ENCODE measurements at places on chromosomes 16 and 17.
A peak's percentile ranks its signal among the peaks of the same experiment; 100 is the strongest.

GRCh38 chr17:45364531-45365390, 47.9 kb upstream of the MAP3K14 start:
- DNase-seq, result no peak

DNA sequence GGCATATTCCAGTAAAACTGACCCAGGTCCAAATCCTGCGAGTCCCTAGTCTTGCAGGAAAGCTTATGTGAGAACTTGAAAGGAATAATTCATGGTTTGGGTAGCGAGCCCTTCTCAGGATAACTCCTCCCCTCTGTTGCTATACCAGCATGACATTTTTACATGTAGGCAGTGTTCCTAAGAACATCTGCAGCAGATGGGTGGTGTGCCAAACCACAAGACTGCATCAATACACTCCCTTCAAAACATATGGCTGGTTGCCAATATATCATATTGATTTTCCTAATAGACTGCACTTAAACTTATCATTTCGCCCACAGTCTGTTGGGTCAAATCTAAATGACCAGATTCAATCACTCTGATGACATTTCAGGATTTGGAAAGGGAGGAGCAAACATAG, 19.9 kb downstream of the PSME3IP1 start:
- no peak for DNase-seq

DNA sequence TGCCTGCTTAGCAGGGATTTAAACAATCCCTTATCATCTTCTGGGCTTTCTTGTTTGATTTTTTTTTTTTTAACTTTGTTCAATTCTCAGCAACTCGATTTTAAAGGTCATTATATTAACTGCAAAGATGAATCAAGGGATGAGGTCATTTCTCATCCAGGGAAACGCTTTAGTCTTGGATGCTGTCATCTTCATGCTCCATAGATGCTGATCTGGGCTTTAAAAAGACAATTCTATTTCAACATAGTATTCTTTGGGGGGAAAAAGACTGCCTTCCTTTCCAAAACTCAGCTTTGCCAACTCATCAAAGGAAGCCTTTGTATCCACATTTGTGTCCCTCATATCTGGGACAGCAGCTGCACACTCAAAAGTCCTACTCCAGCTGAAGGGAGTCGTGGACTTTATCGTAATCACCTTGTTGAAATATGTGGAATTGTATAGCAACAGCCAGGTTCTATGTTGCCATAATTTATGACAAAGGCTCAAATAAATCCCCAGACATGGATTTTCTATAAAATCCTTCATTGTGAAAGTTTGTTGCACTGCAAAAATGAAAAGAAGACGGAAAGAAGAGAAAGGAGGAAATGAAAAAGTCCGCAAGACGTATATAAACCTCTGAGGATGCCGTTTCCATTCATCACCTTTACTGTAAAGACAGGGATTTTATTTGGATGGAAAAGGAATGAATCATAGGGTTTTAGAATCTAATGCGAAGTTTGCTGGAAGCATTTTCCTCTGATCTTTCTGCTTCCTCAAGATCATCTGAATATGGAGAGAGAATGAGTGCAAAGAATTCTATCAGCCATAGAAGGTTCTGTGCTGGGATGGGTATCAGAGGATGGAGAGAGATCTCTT, 48.6 kb upstream of the XYLT1 start:
- no peak for DNase-seq

DNA sequence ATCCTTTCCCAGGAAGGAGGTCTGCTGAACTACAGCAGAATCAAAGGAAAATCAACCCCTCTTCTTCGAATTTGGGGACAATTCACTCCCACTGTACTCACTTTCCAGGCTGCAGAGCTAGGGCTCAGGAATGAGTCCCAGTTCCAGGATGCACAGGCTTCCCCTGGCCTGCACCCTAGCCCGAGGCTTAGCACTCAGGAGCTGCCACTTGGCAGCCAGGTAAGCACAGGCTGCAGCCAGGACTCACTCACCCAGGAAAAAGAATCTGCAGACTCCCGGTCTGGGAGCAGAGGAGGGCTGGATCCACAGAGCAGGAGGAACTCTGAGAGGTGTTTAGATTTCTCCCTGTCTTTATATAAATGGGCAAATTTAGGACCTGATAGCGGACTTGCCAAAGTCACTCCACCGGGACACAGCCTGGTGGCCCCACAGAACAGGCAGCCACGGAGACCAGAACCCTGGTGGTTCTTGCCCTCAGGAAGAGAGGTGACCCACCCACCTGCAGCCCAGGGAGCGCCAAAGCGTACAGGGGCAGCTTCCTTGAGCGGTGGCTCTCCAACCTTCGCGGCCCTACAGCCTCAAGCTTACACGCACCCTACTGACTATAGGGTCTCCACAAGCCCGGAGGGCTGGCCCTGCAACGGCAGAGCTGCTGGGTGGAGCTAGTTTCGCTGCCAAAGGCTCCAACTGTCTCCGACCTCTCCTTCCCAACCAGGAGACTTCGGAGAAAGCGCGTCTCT, 4.8 kb downstream of the CBLN1 start:
- no peak for DNase-seq

- DNase-seq, result peak; percentile 29
Measured at GRCh38 chr16:17564856-17565255, 94.1 kb upstream of the XYLT1 start.
